ENCODE measurements at places on chromosomes 1 and 21.

DNA sequence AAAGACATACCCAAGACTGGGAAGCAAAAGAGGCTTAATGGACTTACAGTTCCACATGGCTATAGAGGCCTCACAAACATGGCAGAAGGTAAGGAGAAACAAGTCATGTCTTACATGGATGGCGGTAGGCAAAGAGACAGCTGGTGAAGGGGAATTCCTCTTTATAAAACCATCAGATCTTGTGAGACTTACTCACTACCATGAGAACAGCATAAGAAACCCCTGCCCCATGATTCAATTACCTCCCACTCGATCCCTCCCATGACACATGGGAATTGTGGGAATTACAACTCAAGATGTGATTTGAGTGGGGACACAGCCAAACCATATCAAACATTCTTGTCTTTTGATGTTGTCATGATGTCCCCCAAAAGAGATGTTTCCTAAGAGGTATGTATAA is 103.3 kb downstream of the DUSP10 start:
- DNase-seq: no peak

GRCh38 chr21:43699933-43700599 is 18.9 kb upstream of the PDXK start:
- no peak for DNase-seq

DNA sequence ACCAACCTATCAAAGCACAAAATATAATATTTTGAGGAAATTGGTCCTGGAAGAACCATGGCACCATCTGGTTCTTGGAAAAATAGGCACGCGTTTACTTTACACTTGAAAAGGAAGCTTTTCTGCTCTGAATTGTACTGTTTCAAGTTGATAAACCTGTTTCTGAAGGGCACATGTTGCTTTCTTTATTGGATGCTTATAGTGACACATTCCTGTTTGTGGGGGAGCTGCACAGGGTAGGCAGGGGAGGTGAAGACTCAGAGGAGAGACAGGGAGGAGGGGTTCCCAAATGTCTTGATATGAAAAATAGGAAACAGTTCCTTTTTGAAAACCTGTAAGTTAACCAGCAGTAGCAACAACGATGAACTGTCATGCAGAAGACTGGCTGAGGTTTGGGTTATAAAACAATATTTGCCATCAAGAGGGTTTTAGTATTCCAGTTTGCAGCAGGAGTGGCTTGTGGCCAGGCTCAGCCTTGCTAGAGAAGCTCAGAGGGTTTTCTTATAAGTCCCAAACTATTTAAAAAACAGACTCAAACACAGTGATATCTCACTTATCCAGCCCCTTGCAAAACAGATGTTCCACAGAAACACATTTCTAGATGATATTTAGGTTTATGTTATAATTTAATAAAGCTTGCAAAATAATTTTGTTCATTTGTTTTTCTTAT is 127.0 kb upstream of the MROH9 start:
- DNase-seq: no peak

DNA sequence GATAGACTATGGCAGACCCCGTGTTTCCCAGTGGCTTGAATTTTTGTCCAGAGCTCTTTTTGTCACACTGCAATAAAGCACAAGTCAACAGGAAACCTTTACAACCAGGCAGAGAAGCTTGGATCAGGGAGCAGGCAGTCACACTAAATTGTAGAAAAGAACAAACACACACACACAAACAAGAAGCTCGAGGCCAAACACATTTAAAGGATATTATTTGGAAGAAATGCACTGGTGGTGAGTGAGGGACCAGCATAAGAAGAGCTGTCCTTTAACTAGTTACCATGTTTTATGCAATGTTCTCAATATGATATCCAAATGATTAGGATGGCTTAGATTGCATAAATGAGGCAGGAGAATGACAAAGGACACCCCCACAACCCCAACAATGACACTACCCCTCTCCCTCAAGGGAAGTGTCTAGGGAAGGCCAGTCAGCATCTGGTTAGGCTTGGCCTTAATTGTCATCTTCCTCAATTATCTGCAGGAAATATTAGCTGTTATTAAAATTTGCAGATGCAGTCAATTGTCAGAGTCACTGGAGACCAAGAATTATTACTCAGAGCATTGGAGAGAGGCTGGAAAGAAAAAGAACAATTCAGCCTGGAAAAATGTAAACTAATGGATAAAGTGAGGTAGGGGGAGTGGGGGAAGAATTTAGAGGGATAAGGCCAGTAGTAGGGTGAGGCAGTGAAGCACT is 35.3 kb downstream of the DDR2 start:
- no peak for DNase-seq

- DNase-seq: no peak
Observed at GRCh38 chr1:161499099-161500039, 5.9 kb upstream of the FCGR2A start.

- no peak for DNase-seq
Observed at GRCh38 chr1:63743781-63744180, 30.0 kb upstream of the ROR1 start.

- DNase-seq: no peak
Observed at GRCh38 chr21:42063191-42063570, 7.9 kb upstream of the UMODL1 start.

DNA sequence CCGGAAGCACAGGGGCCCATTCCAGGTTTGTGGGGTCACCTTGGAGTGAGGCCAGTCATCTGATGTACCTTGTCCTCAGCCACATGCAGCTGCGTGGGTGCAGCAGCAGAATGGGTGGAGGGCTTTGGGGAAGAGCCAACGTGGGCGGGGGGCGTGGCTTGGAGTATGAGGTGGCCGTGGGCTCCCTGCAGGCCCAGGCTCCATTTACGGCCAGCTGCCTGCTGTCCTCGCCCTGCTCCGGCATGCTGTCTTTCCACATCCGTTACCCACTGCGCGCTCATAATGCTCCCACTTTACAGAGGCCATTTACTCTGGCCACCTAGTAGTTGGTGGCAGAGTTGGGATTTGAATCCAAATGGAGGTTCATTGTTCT is 27.8 kb upstream of the TINAGL1 start:
- no peak for DNase-seq
